ENCODE measurements at places on chromosomes 7 and 10. TPM values are rescaled to one million over a fixed set of nuclear protein-coding genes. Genes with fewer than 3 reads are reported as not detected.

DNA sequence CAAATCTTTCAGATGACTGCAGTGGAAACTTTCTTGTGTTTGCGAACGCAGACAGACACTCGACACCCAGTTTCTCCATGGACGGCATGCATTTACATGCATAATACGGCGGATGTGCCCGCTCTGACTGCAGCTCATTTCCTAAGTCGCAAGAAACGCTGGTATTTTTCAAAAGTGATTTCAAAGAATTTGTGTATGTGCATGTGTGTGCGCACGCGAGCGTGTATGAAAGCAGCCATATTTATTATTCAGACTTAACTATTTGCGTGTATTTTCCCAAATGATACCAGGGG, 436.5 kb upstream of the MGMT start:
- DNase-seq: no peak

CUBN gene
- total RNA-seq: 1.2 TPM

TMEM168 gene
- total RNA-seq: 34.4 TPM

GRCh38 chr7:6359734-6360133, 87.3 kb upstream of the CYTH3 start:
- no peak for DNase-seq

DNA sequence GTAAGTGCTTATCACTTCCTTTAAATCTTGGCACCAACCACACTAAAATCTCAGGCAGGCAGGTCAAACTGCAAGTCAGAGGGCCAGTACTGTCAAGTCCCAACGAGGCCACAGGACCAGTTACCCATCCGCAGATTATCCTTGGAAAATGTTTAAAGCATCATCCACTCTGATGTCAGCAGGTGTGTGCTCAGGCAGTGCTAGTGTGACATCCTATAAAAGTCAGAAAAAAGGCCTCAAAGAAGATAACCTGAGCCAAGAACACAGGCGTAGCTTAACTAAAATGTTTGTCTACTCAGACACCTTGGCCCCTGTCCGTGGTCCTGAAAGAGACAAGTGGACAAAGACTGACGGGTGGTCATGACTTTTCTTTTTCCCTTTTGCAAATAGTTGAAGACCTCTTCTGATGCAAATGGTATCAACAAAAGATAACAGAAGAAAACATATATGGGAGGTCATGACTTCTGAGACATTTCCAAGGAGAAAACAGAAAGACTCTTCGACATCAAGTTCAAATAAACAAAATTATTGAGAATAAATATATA, 309.3 kb downstream of the KCNMA1 start:
- no peak for DNase-seq

HOXA6 gene
- 4.0 TPM for total RNA-seq

GRCh38 chr7:85573844-85574243, 387.0 kb upstream of the SEMA3D start:
- no peak for DNase-seq

CDC123 gene
- total RNA-seq: 86.7 TPM

- no peak for DNase-seq
Measured at GRCh38 chr10:126156012-126156411, 232.3 kb downstream of the ADAM12 start.

GRCh38 chr10:113802997-113803396, 50.9 kb downstream of the DCLRE1A start:
- DNase-seq: no peak

- peak; percentile 48 for DNase-seq
Measured at GRCh38 chr10:1166828-1167275, 110.7 kb downstream of the WDR37 start.

DNA sequence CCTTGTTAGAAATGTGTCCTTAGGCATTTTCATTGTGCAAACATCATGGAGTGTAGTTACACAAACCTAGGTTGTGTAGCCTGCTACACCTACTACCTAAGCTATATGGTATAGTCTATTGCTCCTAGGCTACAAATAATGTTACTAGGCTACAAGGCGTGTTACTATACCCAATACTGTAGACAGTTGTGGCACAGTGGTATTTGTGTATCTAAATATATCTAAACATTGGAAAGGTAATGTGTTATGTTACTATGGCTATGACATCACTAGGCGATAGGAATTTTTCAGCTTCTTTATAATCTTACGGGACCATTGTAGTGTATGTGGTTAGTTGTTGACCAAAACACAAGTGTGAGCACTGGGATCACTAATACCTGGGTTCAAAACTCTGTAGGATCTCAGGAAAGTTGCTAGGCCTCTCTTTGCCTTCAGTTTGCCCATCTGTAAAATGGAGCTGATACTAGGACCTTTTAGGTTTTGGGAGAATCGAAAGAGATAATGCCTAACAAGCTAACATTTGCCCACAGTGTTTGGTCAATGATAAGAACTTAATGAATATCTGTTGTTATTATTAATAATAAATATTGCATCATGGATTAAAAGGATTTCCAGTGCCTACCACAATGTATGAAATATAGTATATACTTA, 2.7 kb downstream of the BICC1 start:
- DNase-seq: no peak

SFTPD gene
- not detected for total RNA-seq

CUTC gene
- 15.6 TPM for total RNA-seq

DNA sequence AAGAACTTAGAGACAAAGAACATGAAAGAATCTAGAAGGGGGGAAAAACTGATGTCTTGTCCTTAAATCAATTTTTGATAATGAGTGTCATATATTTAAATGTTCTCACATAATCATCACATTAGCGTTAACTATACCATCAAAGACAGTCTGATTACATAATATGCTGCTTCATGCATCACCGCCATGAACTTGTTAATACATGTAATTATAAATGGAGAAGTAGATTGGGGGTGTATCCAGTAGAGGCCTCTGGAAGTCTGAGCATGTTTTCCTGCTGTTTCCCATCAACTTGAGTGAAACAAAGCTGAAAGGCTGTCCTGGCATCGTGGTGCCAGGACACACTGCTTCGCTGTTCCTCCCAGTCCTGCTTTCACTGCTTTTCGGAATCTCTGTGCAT, 48.2 kb downstream of the PRLHR start:
- DNase-seq: no peak

SAMD9L gene
- 6.7 TPM for total RNA-seq

AP4M1 gene
- 30.7 TPM for total RNA-seq

TSPAN33 gene
- total RNA-seq: 10.5 TPM

AKR1E2 gene
- 6.7 TPM for total RNA-seq

SLC39A12 gene
- not detected for total RNA-seq

DNA sequence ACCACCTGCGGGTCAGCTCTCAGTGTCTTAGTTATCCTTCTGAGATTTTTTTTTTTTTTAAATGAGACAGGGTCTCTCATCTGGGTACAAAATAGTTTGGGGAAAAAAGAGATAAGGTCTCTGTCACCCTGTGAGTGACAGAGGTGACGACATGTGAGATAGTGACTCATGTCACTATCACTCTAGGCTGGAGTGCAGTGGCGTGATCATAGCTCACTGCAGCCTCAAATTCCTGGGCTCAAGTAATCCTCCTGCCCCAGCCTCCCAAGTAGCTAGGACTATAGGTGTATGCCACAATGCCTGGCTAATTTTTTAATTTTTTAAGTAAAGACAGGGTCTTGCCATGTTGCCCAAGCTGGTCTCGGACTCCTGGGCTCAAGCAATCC, 10.4 kb downstream of the BLVRA start:
- no peak for DNase-seq

DNA sequence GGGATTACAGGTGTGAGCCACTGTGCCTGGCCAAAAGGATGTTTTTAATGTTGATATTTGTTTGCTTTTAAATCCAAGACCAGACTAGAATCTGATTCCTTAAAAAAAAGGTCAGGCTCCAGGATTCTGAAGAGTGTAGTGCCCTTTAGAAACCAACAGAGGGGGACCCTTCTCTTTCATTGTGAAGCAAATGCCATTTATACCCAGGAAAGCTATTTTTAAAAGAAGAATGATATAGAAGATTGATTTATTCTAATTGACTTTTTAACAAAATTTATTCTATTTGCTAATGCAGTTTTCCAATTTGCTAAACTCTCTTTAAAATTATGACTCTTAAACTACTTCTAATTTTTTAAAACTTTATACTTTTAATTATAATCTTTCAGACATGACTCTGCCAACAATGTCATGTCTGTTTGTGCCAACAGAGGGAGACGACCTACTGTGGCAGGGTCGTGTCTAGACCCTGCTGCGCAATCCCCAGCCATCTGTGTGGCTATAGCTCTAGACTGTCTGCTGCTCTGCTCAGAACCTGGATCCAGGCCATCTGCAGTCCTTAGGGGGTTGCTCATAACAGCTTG, 201.0 kb upstream of the IMMP2L start:
- no peak for DNase-seq

GRCh38 chr10:93190372-93190771, 116.7 kb downstream of the CYP26A1 start:
- no peak for DNase-seq

DNA sequence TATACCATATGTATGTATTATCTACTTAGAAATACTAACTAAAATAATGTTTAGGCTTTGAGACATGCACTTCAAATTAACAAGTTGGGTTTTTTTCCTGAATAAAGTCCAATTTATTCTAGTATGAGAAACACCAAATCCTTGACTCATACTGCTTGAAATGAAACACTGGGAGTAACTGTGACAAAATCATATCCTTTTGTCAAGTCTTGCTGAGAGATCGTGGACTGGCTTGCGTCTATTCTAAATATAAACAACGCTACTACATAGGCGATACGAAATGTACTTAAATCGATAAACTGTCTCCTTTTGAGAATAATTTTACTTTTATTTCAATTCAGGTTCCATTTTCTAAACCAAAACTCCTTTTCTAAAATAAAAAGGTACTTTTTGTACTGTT, 16.3 kb downstream of the SMURF1 start:
- no peak for DNase-seq

GRCh38 chr10:50740293-50740648, 535 bp downstream of the ASAH2B start:
- no peak for DNase-seq

GRCh38 chr10:17144757-17145156, 15.1 kb upstream of the CUBN start:
- DNase-seq: no peak

TRIM73 gene
- total RNA-seq: 10.8 TPM

ATOH7 gene
- total RNA-seq: not detected

DNA sequence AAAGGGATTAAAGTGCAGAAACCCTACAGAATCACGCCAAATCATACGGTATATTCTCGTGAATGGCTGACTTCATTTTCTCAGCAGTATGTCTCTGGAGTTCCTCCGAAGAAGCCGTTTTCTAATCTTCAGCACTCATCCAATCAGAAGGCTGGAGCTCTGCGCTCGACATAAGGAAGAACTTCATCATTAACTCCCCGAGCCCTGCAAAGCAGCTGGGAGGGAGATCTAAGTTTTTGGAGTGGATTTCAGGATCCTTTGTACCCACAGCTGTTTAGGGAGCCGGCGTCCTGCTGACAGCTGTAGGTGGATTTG, 40.7 kb upstream of the SDK1 start:
- no peak for DNase-seq

DNA sequence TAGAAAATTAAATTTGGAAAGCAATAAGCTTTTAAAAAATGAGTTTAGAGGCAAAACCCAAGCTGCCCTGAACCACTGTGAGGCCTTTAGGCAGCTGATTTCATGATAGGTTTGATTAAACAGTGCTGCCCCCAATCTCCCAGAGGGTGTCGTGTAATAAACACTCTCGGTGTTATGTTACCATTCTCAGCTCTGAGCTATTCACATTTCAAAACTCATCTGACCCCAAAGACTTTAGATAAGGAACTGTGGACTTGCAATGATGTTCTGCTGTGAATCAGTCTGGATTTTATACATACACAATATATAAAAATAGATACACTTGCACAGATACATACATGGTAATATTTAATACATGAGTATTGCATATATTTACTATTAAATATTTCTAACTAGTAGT, 120.4 kb downstream of the MALRD1 start:
- no peak for DNase-seq
